ENCODE measurements at places on chromosomes 7 and 10.

DNA sequence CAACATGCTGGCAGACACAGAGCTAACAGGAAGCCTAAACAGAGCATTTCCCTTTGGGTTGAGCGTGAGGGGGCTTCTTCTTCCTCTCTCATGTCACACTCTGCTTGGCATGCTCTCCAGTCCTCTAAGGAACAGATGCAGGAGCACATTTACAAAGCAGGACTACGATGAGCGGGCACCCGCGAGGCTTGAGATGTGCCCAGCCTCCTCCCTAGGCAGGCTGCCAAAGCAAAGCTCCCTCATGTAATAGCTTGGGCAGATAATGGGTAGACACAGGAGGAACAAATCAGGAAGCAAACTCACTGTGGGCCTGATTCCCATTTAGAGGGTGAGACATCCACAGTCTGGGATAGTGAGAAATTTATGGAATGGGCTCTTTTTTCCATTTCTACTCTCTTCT is 519.1 kb downstream of the NRG3 start:
- no peak for DNase-seq

- DNase-seq: no peak
These were observed 174.9 kb downstream of the CREB5 start for GRCh38 chr7:28587211-28587610.

- no peak for DNase-seq
These were observed 112.0 kb downstream of the UBE2H start for GRCh38 chr7:129840757-129841156.

- no peak for DNase-seq
These were observed 48.7 kb downstream of the WDFY4 start for GRCh38 chr10:48733329-48733728.

DNA sequence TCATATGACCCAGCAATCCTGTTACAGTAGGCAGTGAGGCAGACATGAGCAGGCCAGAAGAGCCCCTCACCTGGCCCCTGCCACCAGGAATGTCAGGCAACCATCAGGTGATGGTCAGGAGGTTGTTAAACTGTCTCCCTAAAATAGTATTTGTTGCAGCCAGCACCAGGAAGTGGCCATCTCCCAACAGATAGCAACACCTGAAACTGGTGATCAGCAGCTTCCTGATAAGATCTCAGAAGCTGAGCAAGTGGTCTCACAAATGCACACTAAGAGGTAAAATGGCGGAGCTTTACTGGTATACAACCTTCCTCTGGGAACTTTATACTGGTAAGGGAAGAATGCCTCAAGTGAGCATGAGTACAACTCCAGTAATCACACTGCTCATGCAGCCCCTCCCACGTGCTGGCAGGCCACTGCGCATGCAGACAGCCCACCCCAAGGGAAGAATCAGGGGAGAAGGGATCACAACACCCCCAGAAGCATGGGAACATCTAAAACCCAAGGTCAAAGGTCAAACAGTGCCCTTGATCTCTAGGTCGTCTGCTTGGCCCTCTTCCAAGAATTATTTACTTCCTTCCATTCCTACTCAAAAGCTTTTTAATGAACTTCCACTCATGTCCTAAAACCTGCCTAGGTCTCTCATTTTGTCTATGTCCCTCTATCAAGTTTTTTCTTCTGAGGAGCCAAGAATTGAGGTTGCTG is 133.5 kb downstream of the DOCK4 start:
- DNase-seq: no peak

GRCh38 chr7:7912937-7913336 is 55.7 kb upstream of the GLCCI1 start:
- no peak for DNase-seq

Data from activated T-cell treated with anti-CD3 and anti-CD28 coated beads for 1 hour (primary cell).